ENCODE measurements at places on chromosomes 7 and 10.

- no peak for DNase-seq
Measured at GRCh38 chr10:6256439-6256838, 53.7 kb downstream of the PFKFB3 start.

- DNase-seq: no peak
Measured at GRCh38 chr7:54738737-54739136, 20.3 kb downstream of the SEC61G start.

DNA sequence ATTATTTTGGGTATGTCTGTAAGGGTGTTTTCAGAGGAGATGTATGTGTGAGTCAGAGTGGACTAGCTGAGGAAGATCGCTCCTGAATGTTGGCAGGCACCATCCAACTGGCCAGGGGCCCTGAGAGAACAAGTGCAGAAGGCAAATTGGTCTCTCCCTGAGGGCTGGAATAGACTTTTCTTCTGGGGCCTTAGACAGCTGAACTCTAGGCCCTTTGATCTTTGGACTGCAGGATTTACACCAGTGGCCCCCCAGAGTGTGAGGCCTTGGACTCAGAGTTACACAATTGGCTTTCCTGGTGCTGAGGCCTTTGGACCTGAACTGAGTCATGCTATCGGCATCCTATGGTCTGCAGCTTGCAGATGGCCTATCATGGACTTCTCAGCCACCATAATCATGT, 217.2 kb downstream of the REEP3 start:
- no peak for DNase-seq

DNA sequence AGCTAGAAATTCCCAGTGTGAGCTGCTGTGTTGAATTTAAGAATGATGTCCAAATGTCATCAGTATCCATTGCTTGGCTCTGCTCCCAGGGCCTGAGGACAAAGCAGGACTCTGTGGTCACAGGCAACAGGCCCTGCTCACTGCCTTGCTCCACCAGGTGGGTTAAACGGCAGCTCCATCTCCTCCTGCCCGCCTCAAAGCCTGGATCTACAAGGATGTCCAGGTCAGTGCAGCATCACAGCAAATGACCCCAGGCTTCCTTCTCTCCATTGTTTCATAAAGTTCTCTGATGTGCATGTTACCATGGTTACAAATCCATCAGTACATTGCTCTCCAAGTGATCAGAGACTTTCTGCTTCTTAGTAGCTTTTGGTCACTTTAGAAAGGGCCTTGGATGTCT, 322.0 kb upstream of the ZNF32 start:
- DNase-seq: no peak

DNA sequence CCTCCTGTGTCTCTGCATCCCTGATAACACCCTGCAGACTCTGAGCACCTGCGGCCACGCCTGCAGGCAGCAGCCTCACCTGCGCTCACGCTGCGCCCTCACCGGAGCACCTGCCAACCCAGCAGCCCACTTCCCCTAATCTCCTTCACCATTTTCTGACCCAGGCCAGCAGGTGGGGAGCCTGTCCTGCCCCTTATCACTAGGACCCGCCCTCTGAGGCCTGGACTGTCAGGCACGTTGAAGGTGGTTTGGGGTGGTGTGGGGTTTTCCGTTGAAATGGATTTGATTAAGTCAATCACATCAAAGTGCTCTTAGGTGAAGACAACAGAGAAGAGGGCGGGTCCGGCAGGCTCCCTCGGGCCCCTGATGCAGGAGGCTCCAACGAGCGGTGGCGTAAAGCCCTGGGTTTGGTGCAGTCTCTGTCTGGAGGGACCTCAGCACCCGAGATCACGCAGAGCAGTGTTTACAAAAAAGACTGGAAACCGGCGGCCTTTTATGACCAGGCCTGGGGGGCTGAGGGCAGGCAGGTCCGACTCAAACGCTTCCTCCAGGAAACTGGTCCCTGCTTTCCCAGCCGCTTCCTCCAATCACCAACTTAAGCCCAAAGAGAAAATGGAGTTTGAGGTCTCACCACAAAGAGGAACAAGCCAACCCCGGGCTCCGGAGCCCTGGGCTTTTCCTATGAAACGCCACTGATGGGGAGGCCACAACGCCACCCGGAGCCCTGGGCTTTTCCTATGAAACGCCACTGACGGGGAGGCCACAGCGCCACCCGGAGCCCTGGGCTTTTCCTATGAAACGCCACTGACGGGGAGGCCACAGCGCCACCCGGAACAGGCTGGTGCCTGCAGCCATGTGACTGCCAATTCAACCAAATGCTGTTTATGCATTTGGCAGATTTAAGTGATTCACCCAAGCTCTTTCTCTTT, 45.5 kb downstream of the DPYSL4 start:
- DNase-seq: no peak

Data from HTR-8/SVneo (cell line).